NCI-H82 (cell line): ENCODE measurements at places on chromosomes 7 and 10.

DNA sequence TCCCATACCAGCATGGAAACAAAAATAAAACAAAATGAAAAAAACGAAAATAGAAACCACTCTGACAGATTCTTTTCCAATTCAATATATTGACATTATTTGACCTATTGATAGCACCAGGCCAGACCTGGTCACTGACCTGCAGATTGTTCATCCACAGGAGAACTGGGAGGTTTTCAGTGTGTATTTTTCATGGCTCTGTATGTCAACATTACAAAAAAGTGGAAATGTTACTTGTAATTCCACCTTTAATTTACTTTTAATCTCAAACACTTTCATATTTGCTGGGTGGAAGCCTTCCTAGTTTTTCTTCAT lies 2.9 kb downstream of the HKDC1 start:
- DNase-seq = no peak

GRCh38 chr7:7944619-7945282 lies 23.8 kb upstream of the GLCCI1 start:
- peak; percentile 33 for DNase-seq

DNA sequence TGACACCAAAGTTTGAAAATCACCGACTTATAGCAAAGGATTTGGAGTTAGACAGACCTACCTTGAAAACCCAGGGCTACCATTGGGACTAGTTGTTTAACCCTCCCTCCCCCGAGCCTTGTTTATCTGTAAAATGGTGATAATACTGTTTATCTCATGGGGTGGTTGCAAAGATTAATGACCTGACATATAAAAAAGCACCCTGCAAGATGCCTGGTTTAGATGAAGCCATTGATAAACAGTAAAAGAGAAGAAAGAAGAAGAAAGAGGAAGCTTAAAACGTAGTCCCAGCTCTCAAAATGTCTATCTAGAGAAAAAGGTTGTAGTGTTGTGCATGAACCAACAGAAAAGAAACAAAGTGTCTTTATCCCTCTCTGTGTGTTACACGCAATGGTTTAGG lies 145.7 kb downstream of the FGFR2 start:
- no peak for DNase-seq

GRCh38 chr7:102042016-102042656 lies 224.7 kb downstream of the CUX1 start:
- no peak for DNase-seq

GRCh38 chr7:95525503-95525902 lies 39.8 kb downstream of the ASB4 start:
- no peak for DNase-seq

DNA sequence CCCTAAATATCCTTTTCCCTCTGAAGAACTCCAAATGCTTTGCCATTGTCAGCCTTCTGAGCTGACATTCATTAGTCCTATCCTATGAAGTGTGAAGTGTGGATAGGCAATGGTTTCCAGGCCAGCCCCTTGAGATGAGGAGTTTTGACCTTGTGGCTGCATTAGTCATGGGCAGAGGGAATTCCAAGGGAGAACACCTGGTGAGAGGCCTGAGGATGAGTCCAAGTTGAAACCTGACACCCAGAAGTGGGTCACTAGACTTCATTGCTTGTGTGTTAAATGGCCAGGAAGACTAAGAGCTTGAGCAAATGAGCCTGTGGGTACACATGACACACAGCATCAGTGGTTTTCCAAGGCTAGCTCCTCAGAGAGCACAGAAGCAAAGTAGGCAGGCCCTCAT lies 260.8 kb downstream of the SKAP2 start:
- DNase-seq = peak; percentile 44

DNA sequence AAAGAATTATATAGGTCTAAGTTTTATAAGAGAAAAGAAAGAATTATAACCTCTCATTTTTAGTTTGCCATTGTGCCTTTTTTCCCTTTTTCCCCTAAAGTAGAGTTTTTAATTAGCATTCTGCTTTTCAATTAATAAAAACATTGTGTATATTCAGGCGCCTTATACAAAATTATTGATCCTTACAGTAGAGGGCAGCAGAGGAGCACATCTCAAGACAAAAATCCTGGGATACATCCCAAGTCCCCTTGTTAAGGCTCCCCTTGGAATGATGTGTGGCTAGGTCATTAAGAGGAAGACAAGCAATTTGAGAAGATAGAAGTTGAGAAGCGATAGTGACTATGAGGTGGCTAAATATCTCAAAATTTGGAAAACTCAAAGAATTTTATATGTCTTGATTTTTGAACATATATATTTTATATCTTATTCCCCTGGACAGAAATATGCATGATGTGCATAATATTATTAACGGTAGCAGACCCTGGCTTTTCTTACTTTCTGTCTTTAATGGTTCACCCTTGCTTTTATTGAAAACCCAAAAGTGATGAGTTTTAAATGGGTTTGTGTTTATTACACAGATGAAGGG lies 19.1 kb upstream of the TPK1 start:
- peak; percentile 83 for DNase-seq

GRCh38 chr10:62433181-62433692 lies 59.1 kb downstream of the ZNF365 start:
- no peak for DNase-seq

DNA sequence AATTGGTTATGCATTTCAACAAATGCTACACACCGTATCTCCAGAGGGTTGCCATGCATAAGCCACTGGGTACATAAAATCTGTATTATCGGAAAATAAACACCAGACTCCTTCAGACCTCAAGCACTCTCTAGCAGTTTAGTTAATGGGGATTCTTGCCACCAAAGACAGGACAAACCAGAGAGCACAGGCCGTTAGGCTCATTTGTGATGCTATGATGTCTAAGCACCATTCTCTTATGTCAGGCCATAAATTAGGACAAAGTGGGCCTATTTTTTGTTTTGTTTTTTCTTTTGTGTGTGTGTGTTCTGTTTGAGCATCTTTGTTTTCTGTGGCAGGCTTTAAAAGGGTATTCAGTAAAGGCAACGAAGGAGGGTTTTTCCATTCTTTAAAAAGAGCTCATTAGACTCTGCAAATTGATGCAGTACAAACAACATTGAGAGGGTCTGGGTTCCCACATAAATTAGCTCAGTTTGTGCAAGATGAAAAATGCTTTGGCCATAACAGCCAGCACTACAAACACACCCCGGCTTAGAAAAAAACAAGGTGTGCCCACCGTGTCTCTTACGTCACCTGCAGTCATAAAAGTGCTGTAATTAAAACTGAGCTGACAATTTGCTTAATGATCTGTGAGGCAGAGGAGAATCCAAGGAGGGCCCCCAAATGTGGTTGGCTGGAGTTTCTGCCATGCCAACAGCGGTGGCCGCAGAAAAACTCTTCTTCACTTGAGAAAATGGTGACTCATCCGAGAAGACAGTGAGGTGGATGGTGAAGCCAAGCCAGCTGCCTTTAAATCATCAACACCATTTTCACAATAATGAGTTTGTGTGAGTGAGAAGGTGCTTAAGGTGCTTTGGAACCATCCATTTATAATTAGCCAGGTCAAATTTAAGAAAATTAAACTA lies 297.9 kb downstream of the GATA3 start:
- DNase-seq = no peak

DNA sequence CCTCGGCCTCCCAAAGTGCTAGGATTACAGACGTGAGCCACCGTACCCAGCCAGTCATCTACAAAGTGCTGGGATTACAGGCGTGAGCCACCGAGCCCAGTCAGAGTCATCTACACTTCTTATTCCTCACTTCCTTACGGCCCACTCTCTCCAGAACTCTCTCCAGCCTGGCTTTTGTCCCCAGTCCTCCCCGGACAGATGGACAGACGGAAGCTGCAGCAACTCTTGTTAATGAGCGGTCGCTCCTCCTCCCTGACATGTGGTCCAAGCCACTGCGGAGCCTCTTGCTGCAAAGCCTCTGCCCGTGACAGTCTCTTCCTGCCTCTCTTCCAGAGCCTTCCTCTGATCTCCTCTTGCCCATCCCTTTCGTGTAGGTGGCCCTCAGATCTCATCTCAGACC lies 45.9 kb downstream of the TMEM270 start:
- peak; percentile 40 for DNase-seq

GRCh38 chr7:157826566-157826965 lies 489.8 kb downstream of the DNAJB6 start:
- DNase-seq = no peak

DNA sequence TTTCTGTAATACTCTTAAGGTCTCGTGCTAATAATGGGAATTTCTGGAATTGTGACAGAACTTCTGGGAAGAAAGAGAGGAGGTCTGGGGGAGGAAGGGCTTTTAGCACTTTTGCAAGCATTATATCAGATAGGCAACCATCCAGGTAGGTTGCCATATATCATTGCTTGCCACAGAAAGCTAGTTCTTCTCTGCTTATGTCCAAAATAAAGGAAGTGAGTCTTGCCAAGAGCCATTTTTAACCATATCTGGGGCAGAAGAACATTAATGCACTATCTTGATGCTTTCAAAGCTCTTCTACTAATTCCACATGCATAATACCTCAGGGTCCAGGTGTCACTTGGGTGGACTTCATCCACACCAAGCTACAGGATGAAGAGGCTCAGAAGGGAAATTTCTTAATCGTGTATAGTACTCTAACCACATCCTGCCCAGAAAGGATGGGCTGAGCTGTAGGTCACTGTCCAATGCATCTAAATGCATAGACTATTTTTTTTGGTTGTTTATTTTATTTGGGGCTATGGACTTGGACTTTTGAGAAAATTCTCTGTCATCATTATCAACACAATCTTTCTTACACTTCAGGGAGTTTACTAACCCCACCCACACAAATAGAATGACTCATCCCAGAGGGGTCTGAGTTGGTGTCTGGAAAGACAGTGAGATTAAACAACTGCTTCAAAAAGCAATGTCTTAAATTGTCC lies 68.9 kb upstream of the ADO start:
- no peak for DNase-seq

DNA sequence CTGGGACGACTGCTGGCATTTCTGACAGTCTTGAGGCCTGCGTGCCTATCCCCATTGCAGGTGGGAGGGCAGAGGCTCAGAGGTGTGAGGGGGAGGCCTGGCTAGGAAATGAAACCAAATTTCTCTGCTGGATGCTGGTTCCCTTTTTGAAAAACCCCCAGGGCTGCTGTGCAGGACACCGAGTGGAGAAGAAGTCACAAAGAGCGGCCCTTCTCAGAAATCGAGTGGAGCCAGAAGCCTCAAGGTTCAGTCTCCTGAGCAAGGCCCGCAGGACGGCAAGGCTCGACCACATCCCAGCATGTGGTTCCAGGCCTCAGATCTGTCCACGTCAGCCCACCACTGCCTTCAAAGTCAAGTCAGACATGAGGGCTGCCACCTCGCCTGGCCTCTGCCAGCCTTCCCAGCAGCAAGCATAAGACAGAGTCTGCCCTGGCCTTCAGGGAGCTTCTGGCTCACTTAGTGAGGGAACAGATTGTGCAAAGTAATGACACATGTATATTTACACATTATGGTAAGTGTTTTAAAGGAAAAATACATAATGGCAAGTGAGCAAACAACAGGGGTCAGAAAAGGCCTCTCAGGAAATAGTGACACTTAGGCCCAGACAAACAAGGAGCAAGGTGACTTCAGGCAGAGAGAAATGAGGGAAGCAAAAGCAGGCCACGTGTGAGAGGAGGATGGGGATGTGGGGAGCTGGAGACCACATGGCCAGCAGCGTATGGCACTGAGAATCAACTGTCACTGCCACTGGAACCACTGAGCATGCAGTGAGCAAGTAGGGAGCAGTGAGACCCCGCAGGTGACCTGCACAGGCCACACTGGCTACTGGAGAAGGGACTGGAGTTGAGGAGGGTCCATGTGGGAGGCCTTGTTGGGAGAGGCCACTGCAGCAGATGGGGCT lies 86.7 kb downstream of the ARHGAP22 start:
- DNase-seq = no peak
